ENCODE measurements at places on chromosomes 7 and 10. TPM values are rescaled to one million over a fixed set of nuclear protein-coding genes. Genes with fewer than 3 reads are reported as not detected.

OSBPL3 gene
- 2.9 TPM for polyA plus RNA-seq

GRCh38 chr7:11541330-11541729, 290.7 kb downstream of the THSD7A start:
- no peaks in the 10 kb centered on the region for H3K4me1 ChIP-seq
- H3K4me3 ChIP-seq, result no peak overlapping the region
- H3K27ac ChIP-seq, result no peak overlapping the region
- no peaks in the 10 kb centered on the region for H3K27me3 ChIP-seq
- DNase-seq, result no peak

- H3K27ac ChIP-seq, result no peak overlapping the region
- DNase-seq, result no peak
- no peaks in the 10 kb centered on the region for H3K27me3 ChIP-seq
- H3K4me3 ChIP-seq, result no peak overlapping the region
- no peaks in the 10 kb centered on the region for H3K4me1 ChIP-seq
These were observed 56.2 kb upstream of the ZNF438 start for GRCh38 chr10:31087851-31088250.

ADCYAP1R1 gene
- polyA plus RNA-seq, result 0.31 TPM

GPR26 gene
- not detected for polyA plus RNA-seq

Data from stomach (tissue), 19 donors.